Activated CD4-positive, CD25-positive, alpha-beta regulatory T cell treated with anti-CD3 and anti-CD28 coated beads, Interleukin-2, amount 50 U/mL, for 24 hours (primary cell): ENCODE measurements at places on chromosomes 2 and 18.

- no peak for ATAC-seq
These were observed 150.3 kb downstream of the DTNB start for GRCh38 chr2:25523060-25523459.

DNA sequence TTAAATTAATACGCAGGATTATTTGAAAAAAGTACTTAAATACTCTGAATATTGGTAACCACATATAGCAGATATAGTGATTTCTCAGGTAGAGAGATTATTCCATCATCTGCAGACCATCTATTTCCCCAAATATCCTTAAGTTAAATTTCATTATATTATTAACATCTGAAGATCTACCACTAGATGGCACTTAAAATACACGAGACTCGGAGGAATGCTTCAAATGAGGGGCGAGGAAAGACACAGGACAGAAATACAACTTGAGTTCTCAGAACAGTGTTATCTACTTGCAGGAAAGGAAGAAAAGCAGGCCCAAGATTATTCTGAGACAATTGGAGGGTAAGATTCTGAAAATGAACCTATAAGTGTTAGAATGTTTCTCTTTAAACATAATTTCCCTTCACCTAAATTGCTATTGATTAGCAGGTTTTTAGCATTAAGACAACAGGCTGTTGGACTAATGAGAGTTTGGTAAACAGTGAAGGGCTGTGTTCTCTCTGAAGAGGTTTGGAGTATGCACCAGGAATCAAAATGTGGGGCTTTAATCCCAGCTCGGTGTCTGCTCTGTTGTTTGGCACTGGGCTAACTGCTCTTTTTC, 76.9 kb upstream of the GCFC2 start:
- no peak for ATAC-seq

DNA sequence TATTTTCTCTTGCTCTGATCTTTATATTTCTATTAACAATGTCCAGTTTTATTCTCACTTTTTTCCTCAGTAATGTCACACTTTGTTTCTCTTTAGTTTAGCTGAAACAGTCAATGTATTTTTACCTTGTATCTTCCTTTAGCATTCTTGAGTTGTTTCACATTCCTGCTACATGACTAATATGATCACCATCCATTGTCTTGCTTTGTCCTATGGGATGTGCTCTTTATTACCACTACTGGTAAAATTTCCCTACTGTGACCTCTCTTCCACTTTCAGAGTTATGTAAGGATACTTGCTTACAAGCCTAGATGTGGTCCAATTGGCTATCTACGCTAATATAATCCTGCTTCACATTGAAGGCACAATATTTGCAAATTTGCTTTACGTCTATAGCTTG, 457.9 kb downstream of the PIK3C3 start:
- no peak for ATAC-seq

DNA sequence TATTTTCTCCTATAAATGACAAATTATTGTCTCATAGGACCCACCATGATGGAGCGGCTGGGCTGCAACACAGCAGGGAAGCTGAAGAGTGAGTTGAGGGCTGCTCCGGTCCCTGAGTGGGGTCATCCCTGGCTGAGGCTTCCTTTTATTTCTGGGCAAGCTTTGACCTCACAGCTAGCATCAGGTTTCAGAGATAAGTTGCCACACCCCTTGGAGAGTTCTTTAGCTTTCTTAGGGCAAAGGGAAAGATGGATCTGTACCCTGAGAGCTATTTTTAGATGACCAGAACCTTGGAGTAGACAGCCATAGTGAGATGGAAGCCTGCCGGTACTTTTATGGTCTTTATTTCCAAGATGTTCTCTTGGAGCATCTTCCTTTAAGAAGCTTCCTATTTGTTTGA, 11.5 kb downstream of the MYL1 start:
- no peak for ATAC-seq

- ATAC-seq: no peak
These were observed 47.4 kb downstream of the SLC35F5 start for GRCh38 chr2:113709022-113709421.

DNA sequence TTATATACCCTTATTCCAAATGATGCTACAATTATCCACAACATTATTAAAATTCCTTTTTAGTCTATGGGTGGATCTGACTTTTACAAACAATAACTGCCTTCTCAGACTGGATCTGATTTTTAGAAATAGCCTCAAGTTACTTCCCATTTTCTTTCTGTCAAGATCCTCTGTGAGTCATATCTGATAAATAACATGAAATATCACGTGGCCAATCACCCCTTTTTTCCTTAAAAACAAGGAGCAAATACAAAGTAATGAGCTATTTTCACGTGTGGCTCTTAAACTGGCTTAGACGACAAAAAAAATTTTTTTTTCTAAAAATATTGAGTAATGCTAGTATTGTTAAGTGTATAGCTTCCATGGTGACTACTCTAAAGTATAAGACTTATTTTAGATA, 6.7 kb downstream of the PELI1 start:
- ATAC-seq: no peak

DNA sequence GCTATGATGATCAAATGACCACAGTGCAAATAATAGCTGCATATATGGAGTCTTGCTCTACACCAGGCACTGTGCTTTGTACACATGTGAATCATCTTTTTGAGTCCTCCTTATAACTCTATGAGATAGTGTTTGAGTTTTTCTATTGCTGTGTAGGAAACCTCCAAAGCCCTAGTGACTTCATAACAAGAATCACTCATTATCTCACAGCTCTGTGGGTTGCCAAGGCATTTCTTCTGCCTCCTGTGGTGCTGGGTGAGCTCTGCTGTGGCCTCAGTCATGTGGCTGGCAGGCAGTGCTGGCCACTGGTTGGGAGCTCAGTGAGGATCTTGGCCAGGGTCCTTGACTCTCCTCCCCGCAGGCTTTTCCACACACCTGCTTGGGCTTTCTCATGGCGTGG, 153.4 kb downstream of the CAPN13 start:
- no peak for ATAC-seq

DNA sequence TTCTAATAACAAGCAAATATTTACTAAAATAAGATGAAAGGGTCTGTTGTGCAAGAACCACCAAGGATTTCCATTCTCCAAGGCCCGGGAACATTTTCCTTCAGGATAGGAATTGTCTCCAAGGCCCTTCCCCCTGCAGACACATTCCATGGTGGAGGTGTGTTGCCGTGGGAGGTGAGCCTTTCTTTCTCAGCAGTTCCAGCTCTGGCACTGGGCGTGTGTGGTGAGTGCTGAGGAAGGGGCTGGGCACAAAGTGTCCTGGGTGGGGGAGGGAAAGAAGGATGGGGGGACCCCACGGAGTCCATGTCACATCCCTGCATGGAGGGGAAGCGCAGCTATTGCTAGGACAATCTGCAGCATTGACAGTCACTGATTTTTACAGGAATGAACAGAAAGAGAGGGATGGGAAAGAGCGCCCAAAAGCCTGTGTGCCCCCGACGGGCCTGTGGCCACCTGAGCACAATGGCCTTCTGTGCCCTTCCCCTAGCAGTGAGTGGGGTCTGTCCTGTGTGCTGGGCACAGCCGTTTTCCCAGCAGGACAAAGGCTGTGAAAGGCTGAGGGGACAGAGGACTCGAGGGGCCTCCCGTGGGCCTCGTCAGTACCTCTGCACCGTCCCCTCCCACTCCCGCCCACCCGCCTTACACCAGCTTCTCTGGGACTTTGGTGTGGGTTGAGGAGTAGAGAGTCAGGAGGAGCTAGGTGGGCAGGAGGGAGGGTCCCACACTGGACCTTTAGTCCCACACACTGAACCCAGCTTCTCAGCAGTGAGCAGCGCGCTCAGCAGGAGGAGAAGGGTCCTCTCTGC, 79.8 kb downstream of the PTGR3 start:
- no peak for ATAC-seq

GRCh38 chr2:890791-891190, 59.9 kb upstream of the SNTG2 start:
- no peak for ATAC-seq

DNA sequence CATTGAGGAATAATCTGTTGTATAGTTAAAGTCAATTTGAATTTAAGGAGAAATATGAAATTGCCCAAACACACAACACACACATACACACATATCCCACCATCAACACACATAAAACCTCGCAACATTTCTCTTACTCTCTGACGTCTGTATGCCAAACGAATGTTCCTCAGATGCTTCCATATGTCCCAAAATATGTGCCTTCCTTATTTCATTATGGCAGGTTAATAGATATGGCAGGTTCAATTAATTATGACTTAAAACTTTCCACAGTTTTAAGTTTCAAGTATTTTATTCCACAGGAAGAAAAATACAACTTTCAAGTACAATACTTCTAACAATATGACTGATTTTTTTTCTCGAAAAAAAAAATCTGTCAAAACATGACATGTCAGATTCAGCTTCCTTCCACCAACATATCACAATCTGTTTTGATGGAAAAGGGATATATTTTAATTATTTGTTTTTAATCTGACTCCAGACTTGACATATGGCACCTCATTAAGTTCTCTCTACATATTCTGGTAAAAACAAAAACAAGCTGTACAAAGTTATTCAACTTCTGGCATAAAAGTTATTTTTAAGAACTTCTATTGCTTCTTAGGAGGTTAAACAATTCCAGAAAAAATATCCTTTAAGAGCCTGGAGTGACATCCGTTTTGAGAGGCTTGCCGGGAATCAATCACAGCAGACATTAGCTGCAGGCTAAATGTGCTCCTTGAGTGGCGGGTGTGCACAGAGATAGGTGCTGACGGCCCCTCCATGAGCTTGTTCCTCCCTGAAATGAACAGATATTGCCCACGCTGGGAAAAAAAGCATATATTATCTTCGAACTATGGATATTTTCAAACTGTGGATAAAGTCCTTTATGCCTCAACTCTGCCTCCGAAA, 812.7 kb downstream of the DCDC2C start:
- ATAC-seq: no peak

DNA sequence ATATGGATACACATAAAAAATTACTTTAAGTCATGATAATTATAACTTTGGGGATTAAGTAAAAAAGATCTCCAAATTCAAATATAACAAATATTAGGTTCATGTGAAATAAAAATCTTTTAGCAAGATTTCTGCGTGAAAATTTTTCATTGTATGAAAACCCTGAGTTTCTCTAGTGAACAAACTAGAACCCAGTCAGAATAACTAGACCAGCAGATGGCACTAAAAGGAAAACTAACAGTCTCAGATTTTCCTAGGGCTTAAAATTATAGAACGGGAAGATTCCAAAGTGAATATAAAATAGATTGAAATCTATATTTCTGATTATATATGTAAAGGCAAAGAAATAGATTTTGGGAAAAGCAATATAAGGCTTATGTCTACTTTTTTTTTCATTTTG, 43.3 kb downstream of the TMEM200C start:
- no peak for ATAC-seq

- ATAC-seq: no peak
These were observed 748 bp downstream of the TWIST2 start for GRCh38 chr2:238848691-238848975.

GRCh38 chr18:31850844-31851243, 90.2 kb upstream of the SLC25A52 start:
- no peak for ATAC-seq

DNA sequence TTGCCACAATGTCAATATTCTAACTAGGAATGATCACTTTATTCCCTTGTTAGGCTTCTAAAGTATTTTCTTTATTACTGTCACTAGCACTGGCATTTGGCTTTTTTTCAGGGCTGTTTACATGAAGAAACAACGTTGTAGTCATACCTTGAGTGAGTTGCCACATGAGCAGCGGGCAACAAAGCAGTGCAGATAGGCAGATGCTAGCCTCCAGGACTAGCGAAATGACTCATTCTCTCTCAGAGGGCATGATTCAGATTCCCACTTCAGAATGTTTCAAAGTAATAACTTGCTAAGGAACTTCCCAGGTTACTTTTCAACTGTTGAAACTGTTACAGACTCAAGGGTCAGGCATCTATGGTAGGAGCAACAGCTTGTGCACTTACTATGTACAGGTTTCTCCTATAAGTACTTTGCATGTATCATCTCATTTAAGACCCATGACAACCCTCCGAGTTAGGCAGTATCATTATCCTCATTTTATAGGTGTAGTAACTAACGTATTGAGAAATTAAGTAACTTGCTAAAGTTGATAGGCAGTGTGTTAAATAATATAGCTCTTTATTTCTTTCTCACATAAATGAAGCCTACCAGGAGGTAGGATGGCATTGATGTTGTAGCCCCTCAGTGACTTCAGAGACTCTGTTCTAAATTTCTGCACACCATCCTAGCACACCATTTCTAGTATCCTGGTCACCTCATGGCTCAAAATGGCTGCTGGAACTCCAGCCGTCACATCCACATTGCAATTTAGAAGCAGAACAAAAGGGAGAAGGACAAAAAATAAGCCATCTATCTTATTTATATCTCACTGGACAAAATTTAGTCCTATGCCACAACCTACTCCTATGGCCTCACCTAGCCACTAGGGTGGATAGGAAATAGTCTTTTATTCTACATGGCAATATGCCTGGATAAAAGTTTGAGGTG, 83.3 kb downstream of the ICOS start:
- ATAC-seq: peak; percentile 85

- ATAC-seq: no peak
These were observed 276.5 kb downstream of the NBAS start for GRCh38 chr2:15284614-15285013.

DNA sequence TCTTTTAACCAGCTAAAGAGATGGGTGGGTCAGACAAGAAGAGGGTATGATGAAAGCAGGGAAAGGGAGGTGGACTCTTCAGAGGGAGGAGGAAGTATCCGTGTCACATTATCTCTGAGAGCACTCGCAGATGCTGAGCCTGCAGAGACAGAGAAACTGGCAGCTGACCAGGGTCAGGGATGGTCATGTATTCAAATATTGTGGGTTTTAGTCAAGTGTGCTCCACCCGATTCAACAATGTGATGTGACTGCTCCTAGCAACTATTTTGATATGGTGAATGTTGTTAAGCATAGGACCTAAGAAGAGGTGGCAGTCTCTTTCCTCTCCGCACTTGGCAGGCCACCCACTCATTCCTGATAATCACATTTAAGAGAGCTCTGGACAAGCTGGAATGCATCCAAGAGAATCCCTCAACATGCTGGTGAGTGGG, 1.3 kb upstream of the CLIP4 start:
- ATAC-seq: no peak

DNA sequence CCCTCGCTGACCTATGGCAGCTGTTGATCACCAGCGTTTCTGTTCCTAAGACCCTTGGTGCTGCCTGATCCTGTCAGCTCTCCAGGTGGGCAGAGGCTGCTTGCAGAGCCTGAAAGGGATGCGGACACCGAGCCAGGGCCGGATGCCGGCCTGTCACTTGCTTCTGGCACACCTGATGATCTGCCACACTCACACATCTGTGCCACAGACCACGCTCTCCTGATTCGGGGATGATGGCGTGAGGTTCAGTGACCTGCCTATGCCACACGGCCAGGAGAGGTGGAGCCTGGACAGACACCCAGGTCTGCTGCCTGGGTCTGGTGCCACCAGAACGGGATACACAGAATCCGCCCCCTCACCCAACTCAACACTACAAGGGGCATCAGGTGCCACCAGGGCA, 129.4 kb upstream of the GLI2 start:
- ATAC-seq: no peak
